Heart left ventricle (tissue), 16 donors: ENCODE measurements at places on chromosomes 2 and 18. TPM values are rescaled to one million over a fixed set of nuclear protein-coding genes. Genes with fewer than 3 reads are reported as not detected.

Gene FAM237A
- not detected for total RNA-seq

Gene GALNT3
- not detected for total RNA-seq

Gene HOXD8
- 0.53 TPM for total RNA-seq

Gene SLC9A2
- total RNA-seq = 0.16 TPM

Gene LRRC30
- total RNA-seq = not detected

Gene TMEM163
- 0.54 TPM for total RNA-seq

Gene ZNF385B
- total RNA-seq = 0.99 TPM
